Adipose tissue (tissue), 3 donors: ENCODE measurements at places on chromosomes 16 and 17. TPM values are rescaled to one million over a fixed set of nuclear protein-coding genes. Genes with fewer than 3 reads are reported as not detected.

The MT1H gene
- polyA plus RNA-seq: 6.4 TPM

The MT1M gene
- polyA plus RNA-seq: 551 TPM

The KRT31 gene
- not detected for polyA plus RNA-seq

The TRIM47 gene
- polyA plus RNA-seq: 28.6 TPM

The GLP2R gene
- 57.7 TPM for polyA plus RNA-seq

The EFNB3 gene
- polyA plus RNA-seq: 0.89 TPM

The SLC47A1 gene
- 0.22 TPM for polyA plus RNA-seq

The CIBAR2 gene
- not detected for polyA plus RNA-seq

The SNF8 gene
- 149 TPM for polyA plus RNA-seq

The AANAT gene
- polyA plus RNA-seq: not detected

The RTN4RL1 gene
- polyA plus RNA-seq: 8.7 TPM

The NLRC3 gene
- 0.86 TPM for polyA plus RNA-seq

The KRTAP17-1 gene
- polyA plus RNA-seq: not detected

The RUNDC3A gene
- polyA plus RNA-seq: 4.2 TPM

The PRSS8 gene
- polyA plus RNA-seq: 11.2 TPM

The PRR29 gene
- polyA plus RNA-seq: 0.09 TPM

The MYH1 gene
- polyA plus RNA-seq: not detected

The TP53TG3F gene
- not detected for polyA plus RNA-seq

The BICDL2 gene
- polyA plus RNA-seq: 2.8 TPM

The HBM gene
- polyA plus RNA-seq: not detected

The DERL2 gene
- 51.7 TPM for polyA plus RNA-seq

The KLHL10 gene
- 0.64 TPM for polyA plus RNA-seq

The ANKRD40CL gene
- polyA plus RNA-seq: 0.33 TPM

The SLC16A5 gene
- 2.0 TPM for polyA plus RNA-seq

The CBLN1 gene
- polyA plus RNA-seq: 2.1 TPM

The CMTM4 gene
- polyA plus RNA-seq: 16.2 TPM

The KRT28 gene
- polyA plus RNA-seq: not detected

The GRB2 gene
- 73.0 TPM for polyA plus RNA-seq

The CRHR1 gene
- not detected for polyA plus RNA-seq

The OMG gene
- 0.06 TPM for polyA plus RNA-seq

The CCL7 gene
- not detected for polyA plus RNA-seq

The TNP2 gene
- not detected for polyA plus RNA-seq

The MPP3 gene
- 5.6 TPM for polyA plus RNA-seq
